ENCODE measurements at places on chromosomes 16 and 17.

DNA sequence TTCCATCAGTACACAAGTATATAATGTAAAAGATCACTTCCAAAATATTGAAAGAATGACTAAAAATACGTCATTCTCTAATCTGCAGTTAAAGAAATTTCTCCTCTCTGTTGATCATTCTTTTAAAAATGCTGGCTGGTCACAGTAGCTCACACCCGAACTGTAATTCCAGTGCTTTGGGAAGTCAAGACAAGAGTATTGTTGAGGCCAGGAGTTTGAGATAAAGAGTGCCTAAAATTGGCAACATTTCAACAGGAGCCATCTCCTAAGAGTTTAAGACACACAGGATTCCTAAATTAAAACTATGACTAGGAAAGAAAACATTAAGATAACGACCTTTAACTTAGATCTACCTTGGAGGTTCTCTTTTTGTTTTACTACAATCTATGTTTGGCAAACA is 4.5 kb upstream of the USP32 start:
- no peak for DNase-seq

- no peak for DNase-seq
Measured at GRCh38 chr17:50719924-50720794, 756 bp downstream of the LUC7L3 start.

GRCh38 chr17:74610108-74610507 is 13.4 kb downstream of the CD300E start:
- DNase-seq, result no peak

DNA sequence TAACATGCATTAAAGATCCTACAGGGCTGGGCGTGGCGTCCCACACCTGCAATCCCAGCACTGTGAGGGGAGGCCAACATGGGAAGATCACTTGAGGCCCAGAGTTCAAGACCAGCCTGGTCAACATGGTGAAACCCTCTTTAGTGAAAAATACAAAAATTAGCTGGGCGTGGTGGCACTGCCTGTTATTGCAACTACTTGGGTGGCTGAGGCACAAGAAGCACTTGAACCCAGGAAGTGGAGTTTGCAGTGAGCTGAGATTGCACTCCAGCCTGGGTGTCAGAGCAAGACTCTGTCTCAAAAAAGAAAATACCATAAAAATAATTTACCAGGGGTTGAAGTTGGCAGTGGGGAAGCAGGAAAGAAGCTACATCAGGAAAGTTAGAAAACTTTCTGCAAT is 12.9 kb downstream of the TXNDC11 start:
- no peak for DNase-seq

DNA sequence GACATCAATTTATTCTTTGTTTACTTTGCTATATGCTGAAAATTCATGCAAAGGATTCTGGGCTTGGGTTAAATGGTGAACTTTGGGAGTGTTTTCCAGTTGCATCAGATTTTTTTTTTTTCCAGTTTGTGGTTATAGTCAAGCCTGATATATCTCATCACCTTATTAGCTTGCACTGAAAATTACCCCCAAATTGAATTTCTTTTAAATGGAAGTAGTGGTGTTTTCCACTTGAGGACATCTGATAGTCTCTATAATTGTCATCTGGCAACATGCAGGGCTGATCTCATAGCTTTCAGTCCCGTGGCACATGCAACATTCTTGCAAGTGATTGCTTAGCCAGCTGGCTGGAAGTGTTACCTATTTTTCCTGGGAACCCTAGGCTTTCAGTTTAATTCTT is 4.7 kb upstream of the KRTAP3-1 start:
- DNase-seq, result no peak

DNA sequence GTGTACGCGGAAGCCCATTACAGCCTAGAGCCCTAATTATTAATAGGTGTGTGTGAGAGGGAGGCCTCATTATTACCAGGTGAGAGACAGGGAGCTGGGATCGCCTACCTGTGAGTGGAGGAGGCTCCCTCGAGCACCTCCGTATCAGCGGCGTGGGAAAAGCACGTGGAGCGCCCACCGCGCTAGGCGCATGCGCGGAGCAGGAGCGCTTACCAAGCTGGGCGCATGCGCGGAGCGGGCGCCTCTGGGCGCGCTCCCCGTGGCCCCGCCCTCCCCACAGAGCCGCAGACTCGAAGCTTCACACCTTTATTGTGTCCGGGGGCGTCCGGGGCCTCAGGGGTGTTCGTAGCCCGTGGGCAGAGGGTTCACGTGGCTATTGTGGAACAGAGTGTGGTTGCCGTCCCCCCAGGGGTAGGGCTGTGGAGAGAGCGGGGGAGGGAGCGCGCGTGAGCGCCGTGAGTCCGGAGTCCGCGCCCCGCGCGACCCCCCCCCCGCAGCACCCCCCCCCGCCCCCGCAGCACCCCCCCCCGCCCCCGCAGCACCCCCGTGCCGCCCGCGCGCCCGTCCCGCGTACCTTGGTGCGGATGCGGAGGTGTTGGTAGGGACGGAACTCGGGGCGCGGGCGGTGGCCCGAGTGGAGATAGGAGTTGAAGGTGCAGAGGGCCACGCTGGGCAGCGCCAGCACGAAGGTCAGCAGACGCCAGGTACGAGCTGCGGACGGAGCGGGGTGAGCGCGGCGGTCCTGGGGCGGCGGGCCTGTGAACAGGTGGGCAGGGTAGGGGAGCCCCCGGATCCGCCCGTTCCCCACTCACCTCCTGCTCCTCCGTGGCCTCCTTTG is 500 bp downstream of the COX6A2 start:
- no peak for DNase-seq

Data from AG04449 (cell line).